ENCODE measurements at places on chromosomes 11 and 22. TPM values are rescaled to one million over a fixed set of nuclear protein-coding genes. Genes with fewer than 3 reads are reported as not detected.
A peak's percentile ranks its signal among the peaks of the same experiment; 100 is the strongest.

- no peak for DNase-seq
Measured at GRCh38 chr11:86469491-86470388, 95.1 kb downstream of the CCDC81 start.

DNA sequence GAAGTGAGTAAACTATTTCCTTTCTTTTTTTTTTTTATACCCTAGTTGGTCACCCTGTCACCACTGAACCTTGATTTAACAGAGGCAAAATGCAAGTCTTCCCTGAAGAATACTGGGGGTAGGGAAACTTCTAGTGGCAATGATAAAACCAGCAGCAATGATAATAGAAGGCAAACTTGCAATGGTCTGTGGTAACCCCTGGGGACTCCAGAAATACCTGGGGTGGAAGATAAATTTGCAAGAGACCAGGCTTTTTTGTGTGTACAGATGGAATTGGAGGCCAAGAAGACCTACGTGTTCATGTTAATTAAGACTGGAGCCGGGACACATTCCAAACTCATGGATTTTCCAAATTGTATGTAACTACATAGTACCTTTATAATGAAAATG, 11.6 kb downstream of the APOL5 start:
- no peak for DNase-seq

DNA sequence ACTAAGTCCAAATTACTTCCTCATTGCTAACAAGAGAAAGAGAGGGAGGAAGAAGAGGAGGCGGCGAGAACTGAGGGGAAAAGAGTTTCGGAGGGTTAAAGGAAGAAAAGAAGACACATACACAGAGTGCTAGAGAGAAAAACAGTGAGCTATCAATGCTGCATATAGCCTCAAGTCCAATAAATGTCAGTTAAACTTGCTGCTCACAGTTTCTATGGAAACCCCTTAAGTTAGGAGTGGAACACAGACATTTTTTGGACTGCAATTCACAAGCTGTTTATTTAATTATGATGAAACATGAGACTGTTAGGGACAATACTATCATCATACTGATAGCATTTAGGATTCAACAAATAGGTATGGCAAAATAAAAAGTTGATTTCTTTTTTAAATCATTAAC, 1320.4 kb downstream of the LRRC4C start:
- DNase-seq, result no peak

- no peak for DNase-seq
Measured at GRCh38 chr11:95736809-95737208, 52.8 kb downstream of the FAM76B start.

GRCh38 chr11:96704847-96705246, 315.0 kb downstream of the JRKL start:
- DNase-seq, result no peak

DNA sequence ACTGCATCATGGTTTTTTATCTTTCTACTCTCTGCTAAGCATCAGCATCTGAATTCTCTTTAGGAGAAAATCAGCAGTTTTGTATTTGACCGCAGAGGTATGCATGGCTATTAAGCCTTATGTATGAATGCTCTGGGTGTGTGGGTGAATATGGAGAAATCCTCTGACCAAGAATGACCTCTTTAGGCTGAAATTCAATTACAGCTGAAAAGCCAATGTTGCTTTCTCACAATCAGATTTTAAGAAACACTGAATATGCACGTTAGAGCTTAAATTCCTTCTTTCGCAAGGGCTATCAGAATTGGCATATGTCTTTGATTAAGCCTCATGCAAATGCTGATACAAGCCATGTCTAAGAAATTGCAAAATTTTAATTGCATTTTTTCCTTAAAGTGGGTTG, 43.2 kb downstream of the ARHGAP42 start:
- DNase-seq, result no peak

- no peak for DNase-seq
Measured at GRCh38 chr11:2138068-2138430, 1.1 kb downstream of the IGF2 start.

DNA sequence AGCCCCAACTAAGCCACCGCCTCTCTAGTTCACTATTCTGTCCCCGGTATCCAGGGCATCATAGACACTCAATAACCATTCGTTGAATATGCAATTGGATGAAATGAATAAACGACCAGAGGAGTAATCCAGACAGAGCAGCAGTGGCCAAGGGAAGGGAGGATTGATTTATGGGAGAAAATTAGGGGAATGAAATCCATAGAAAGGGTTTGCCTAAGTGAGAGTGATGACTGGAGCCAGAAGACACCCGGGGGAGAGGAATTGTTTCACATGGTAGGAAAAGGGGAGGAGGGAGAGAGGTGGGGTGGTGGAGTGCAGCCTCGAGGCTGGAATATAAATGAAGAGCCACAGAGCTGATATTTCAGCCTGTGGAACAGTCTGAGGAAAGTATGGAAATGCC, 168.2 kb downstream of the COMMD9 start:
- no peak for DNase-seq

DNA sequence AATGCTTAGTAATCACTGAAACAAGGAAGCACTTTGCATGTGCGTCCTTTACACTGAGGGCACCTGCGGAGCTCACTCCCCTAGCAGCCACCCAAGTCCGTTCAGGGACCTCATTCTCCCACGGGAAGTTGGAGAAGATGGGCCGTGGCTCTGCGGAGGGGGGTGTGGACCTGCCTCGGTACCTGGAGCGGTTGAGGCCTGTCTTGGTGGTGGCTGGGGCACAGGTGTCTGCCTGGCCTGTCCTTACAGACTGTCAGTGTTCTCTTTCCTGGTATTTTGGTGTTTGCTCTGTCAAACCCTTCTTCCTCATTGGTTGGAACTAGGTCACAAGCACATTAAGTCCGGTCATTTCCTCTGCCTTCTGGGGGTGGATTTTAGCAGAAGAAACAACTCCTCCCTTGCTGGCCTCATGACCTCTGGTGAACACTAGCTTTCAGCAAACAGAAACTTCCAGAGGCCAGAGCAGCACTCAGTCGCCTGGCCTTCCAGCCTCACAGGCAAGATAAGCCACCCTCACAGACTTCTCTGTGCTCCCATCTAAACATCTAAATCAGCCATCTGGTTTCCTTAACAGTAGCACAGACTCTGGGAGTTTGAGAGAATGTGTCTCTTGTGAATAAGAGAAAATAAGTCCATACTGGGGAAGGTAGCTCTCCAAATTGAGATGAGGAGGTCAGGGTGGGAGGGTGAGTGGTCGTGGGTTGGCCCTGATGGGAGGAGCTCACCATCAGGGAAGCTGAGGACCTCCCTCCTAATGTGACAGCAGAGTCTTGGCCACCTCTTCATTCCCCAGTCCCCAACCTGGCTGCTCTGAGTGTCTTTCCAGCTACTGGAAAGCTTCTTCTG, 8.6 kb downstream of the SNAP29 start:
- DNase-seq, result peak; percentile 93

- DNase-seq, result no peak
Measured at GRCh38 chr11:123301696-123302400, 106.8 kb upstream of the CLMP start.

- no peak for DNase-seq
Measured at GRCh38 chr22:39026509-39027150, 5.7 kb downstream of the APOBEC3D start.

OR9Q2 gene
- total RNA-seq, result not detected

APOL6 gene
- 10.1 TPM for total RNA-seq

APOL5 gene
- not detected for total RNA-seq

CD82 gene
- total RNA-seq, result 11.0 TPM

GPR83 gene
- 0.40 TPM for total RNA-seq

PIK3IP1 gene
- 41.3 TPM for total RNA-seq

HTR3B gene
- total RNA-seq, result not detected

TMX2 gene
- total RNA-seq, result 31.1 TPM

ST14 gene
- total RNA-seq, result 2.3 TPM

MPPED2 gene
- 4.0 TPM for total RNA-seq

CHRM1 gene
- not detected for total RNA-seq

MS4A14 gene
- total RNA-seq, result 1.7 TPM

DKK3 gene
- 97.2 TPM for total RNA-seq

DTX4 gene
- total RNA-seq, result 8.8 TPM

SHANK3 gene
- total RNA-seq, result 13.3 TPM

MMP8 gene
- not detected for total RNA-seq

ANKK1 gene
- 0.29 TPM for total RNA-seq

P4HA3 gene
- 1.2 TPM for total RNA-seq

OR2AG2 gene
- total RNA-seq, result not detected

Data from esophagus muscularis mucosa (tissue), 4 donors.